ENCODE measurements at places on chromosomes 11 and 22. TPM values are rescaled to one million over a fixed set of nuclear protein-coding genes. Genes with fewer than 3 reads are reported as not detected.

Gene MB
- total RNA-seq = not detected

Gene TNNI2
- total RNA-seq = not detected

Gene WNT7B
- 2.7 TPM for total RNA-seq

Gene LDHAL6A
- 0.25 TPM for total RNA-seq

Gene TMEM25
- total RNA-seq = 23.1 TPM

Gene TRPM5
- not detected for total RNA-seq

Gene TMPRSS5
- 2.0 TPM for total RNA-seq

Gene MIAT
- 87.3 TPM for total RNA-seq

Gene DRG1
- 47.0 TPM for total RNA-seq

Gene JHY
- 7.6 TPM for total RNA-seq

Gene PGR
- total RNA-seq = under 0.01 TPM

Gene TRIM21
- 1.7 TPM for total RNA-seq

Gene CDC42EP2
- 2.7 TPM for total RNA-seq

Gene RFPL1
- total RNA-seq = not detected

Gene AHNAK
- total RNA-seq = 32.9 TPM

Gene TEX54
- total RNA-seq = not detected

Gene DEPDC7
- total RNA-seq = 2.2 TPM

Gene DDTL
- total RNA-seq = not detected

Gene PANX2
- total RNA-seq = 3.2 TPM

Gene RAG2
- not detected for total RNA-seq

Gene ART1
- total RNA-seq = not detected

Gene ASCL2
- 0.74 TPM for total RNA-seq

Gene ANO1
- total RNA-seq = 0.74 TPM

Gene ZNRF3
- 7.6 TPM for total RNA-seq

Gene EIF3M
- total RNA-seq = 89.5 TPM

Gene FAM111B
- 1.7 TPM for total RNA-seq

Gene ANO5
- total RNA-seq = 14.8 TPM

Gene ESRRA
- 10.8 TPM for total RNA-seq

Gene BTBD18
- total RNA-seq = not detected

Gene ADAMTS8
- total RNA-seq = 2.0 TPM

Gene PANX3
- total RNA-seq = 0.25 TPM

Gene NCR3LG1
- 11.8 TPM for total RNA-seq

Gene EMID1
- 37.9 TPM for total RNA-seq

Gene SLC37A2
- total RNA-seq = 1.2 TPM

Gene NECTIN1
- 12.8 TPM for total RNA-seq

Gene GGT1
- 2.7 TPM for total RNA-seq

Gene CTTN
- total RNA-seq = 65.2 TPM

Gene MS4A6A
- 0.98 TPM for total RNA-seq

Gene INS
- total RNA-seq = not detected

Gene C2CD3
- 17.9 TPM for total RNA-seq

Gene CBX7
- total RNA-seq = 4.7 TPM

Gene MISFA
- total RNA-seq = 0.74 TPM

Gene CCDC90B
- total RNA-seq = 154 TPM

Gene CARD18
- not detected for total RNA-seq

Gene HEPN1
- not detected for total RNA-seq
